ENCODE measurements at places on chromosomes 7 and 10.

- no peak for DNase-seq
These were observed 46.2 kb downstream of the VWDE start for GRCh38 chr7:12357508-12357907.

DNA sequence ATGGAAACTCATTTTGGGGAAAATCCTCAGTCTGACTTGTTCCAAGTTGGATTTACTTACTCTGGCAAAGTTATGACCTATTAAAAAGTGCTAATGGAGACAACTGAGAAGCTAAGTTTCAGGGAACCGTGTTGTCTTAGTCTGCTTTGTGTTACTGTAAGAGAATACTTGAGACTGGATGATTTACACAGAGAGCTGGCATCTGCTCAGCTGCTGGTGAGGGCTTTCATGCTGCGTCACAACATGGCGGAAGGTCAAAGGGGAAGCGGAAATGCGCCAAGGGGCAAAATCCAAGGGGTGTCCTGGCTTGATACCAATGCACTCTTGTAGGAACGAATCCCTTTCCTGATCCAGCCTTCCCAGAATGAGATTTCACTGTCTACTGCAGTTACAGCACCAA lies 46.4 kb downstream of the MTURN start:
- no peak for DNase-seq

DNA sequence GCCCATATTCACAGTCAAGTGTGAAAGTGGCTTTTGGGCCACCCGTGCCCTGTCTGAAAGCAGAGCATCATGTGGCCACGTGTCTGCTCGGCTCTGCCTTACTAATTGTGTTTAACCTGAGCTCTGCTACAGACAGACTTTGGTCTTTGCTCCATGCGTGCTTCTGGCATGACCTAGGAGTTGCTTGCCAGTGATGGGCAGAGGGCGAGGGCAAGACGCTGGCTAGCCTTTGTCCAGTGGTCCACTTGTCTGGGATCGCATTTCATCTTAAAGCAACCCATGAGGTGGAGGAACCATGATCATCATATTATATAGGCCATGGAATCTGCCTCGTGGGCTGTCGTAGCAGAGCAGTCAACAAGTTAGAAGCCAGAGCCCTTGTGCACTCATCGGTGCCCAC lies 123.3 kb upstream of the INSYN2A start:
- DNase-seq = no peak

- no peak for DNase-seq
These were observed 140.2 kb upstream of the FRMD4A start for GRCh38 chr10:14470920-14471319.

DNA sequence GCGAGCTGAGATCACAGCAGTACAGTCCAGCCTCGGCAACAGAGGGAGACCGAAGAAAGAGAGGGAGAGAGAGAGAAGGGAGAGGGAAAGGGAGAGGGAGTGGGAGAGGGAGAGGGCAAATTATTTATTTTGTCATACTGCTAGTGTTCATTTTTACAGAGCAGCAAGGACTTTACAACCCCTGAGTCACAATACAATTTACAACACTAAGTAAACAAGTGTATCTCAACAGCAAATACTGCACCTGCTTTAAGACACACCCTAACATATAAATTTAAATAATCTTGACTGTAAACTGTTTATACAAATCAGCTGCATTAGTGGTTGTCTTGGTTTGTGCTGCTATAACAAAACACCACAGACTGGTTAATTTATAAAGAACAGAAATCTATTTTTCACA lies 27.2 kb downstream of the HTR5A start:
- DNase-seq = no peak

- no peak for DNase-seq
These were observed 810.2 kb downstream of the CNTNAP2 start for GRCh38 chr7:146926841-146927240.

DNA sequence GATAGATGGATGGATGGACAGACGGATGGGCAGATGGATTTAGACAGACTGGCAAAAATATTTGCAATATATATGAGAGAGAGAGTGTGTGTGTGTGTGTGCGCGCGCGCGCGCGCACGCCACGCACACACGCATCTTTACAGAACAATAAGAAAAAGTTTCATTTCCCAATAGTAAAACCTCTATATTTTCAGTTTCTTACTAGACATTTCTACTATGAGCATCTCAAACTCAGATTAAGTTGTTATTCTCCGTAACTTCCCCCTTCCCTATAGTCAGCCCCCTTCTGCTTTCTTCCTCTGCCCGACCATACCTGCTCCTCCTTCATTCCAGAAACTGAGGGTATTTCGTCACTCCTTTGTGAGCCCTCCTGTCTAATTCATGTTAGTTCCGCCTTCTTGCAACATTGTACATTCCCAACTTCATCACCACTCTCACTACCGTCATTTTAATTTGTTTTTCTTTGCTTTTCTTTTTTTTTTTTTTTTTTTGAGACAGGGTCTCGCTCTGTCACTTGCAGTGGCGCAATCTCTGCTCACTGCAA lies 154.4 kb upstream of the SH2B2 start:
- no peak for DNase-seq

DNA sequence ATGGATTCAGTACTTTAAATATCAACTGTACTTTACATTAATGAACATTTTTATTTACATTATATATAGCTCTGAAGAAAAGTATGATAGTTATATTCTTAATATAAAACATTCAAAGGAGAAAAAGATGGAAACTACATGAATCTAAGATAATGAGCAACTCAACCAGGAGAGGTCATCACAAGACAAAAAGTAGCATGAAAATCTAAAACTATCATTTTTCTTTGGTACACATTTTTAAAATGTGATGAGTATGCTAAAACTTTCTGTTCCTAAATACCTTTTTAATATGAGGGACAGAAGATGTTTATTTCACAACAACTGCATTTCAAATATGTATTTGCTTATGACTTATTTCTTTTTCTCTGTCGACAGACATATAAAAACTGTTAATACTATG lies 2.4 kb downstream of the CNTNAP2 start:
- no peak for DNase-seq

- DNase-seq = no peak
These were observed 134.4 kb downstream of the CSTF2T start for GRCh38 chr10:51564896-51565510.

- DNase-seq = no peak
These were observed 150.9 kb downstream of the MBL2 start for GRCh38 chr10:52621635-52622079.

DNA sequence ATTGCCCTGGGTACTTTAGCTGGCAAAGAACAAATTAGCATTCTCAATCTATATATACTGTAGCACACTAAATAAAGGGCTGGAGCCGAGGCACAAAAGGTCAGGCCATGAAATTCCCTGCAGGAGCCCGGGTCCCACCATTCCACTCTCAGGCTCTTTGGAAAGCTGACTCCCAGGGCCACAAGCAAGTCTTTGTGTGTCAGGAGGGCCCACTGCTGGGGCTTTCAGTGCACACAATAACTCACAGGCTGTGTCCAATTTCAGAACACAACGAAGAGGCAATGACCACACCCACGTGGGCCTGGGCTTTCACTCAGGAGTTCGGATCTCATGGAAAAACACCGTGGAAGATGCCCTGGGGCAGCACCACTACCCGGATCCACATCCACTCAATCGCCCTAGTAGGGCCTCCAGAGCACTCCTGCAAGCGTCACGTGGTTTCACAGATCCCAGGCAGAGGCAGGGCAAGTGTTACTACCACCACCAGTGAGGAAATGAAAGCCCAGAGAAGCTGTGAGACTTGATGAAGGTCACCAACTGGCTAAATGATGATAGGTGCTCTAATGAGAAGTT lies 60.3 kb downstream of the COBL start:
- DNase-seq = no peak

DNA sequence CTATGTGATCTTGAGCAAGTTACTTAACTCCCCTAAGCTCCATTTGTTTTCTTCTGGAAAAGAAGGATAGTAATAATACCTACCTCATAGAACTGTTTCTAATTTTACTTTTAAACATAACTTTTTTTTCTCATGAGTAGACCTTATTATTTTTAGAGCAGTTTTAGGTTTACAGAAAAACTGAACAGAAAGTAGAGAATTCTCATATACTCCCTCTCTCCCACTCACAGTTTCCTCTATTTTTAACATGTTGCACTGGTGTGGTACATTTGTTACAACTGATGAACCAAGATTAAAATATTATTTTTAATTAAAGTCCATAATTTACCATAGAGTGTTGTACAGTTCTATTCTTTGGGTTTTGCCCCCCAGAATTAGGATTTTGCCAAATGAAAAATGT lies 221.3 kb upstream of the CSTF2T start:
- no peak for DNase-seq
